ENCODE measurements at places on chromosomes 2 and 18. TPM values are rescaled to one million over a fixed set of nuclear protein-coding genes. Genes with fewer than 3 reads are reported as not detected.

The APOB gene
- not detected for total RNA-seq

DNA sequence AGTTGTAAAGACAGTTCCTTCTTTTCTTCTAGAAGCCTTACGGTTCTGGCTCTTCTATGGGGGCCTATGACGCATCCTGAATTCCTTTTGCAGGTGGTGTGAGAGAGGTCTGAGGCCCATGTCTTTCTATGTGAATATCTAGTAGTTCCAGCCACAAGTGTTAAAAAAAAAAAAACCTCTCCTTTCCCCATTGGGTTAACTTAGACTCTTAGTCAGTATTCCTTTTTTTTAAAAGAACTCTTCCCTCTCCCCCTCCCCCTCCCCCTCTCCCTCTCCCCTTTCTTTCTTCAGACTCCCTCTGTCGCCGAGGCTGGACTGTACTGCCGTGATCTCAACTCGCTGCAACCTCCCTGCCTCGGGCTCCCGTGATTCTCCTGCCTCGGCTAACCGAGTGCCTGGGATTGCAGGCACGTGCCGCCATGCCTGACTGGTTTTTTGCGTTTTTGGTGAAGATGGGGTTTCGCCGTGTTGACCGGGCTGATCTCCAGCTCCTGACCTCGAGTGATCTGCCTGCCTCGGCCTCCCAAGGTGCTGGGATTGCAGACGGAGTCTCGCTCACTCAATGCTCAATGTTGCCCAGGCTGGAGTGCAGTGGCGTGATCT lies 11.4 kb upstream of the CIDEA start:
- DNase-seq, result no peak

DNA sequence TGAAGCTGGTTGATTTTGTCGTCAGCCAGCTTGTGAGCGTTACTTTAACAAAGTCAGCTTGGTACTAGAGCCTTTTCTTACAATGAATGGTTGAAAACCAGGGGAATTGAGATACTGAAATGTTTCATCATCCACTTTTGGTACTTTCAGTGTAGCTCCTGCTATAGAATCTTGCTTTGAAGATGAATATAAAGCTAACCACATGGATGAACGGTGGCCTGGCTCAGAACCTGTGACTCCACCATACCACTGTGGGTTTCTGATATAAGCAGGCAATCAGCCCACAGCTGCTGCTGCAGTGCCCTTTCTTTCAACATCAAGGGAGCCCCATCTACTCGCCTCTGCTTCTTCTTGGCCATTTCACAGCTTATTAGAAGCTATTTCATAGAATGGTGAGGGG lies 53.2 kb upstream of the GPR45 start:
- DNase-seq, result no peak

DNA sequence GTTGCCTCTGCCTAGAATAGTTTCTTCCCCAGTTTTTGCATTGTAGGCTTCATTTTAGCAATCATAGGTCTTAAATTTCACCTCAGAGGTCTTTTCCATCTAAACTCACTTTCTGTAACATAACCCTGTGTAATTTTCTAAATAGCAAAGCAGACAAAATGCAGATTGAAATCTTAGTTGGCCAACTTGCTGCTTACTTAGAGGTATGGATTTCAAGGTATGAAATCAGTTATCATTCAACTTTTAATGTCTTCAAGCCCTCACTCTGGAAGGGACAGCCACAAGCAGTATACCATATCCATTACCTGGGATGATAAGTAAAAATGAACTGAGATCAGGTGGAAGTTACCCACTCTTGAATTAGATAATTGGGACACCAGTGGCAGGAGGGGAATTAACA lies 3.9 kb downstream of the CCDC121 start:
- no peak for DNase-seq

The GPAT2 gene
- 0.06 TPM for total RNA-seq

- DNase-seq, result peak; percentile 10
Observed at GRCh38 chr2:205511641-205512040, 170.7 kb upstream of the NRP2 start.

- no peak for DNase-seq
Observed at GRCh38 chr18:74742573-74743243, 145.0 kb downstream of the ZNF407 start.

DNA sequence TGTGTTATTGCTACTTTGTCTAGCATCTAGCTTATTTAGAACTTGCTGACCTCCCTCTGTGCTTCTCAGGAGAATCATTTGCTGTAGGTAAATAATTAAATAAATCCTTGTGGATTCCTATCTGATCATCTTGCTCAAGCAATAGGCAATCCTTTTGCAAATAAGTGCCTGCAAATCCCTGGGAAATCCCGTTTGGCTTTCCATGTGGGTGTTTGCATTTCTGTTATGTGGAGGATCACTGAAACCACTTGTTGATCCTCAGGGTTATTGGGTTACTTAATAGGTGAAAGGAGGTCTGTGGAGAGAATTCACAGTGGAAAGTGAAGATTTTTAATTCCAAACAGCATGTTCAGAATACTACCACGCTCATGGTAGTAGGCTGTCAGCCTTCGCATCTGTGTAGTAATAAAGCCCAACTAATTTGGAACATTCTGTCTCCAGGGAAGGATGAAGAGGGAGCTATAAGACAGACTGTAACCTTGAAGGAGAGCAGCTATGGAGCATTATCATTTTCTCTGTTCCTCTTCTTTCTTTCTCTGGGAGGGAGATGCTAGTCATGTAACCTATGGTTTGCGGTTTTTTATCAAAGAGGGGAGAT lies 72.5 kb downstream of the GULP1 start:
- no peak for DNase-seq

The PARD6G gene
- 1.3 TPM for total RNA-seq

The INHBB gene
- total RNA-seq, result 1.0 TPM

The GKN1 gene
- not detected for total RNA-seq

DNA sequence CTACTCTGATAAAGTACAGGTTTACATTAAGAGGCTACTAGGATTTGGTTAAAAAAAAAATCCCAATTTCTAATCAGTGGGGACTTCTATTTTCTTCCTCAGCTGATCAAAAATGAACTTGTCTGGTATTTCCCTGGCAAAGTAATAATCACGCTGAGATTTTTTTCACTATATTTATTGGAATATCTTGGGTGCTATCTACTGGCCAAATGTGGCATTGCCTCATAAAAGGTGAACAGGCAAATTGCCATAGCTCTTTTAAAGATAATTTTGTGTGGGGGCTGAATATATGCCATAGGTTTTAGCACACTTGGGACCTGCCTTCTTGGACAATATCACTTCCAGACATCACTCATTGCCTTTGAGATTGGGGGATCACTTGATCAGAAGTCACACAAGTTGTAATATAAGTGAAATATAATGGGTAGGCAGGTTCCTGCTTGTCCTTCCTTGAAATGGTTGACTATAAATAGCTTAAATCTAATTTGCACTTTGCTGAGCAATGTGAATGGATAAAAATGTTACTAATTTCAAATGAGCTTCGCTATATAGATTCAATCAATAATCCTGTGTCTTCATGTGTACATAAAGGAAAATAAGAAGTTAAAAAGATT lies 7.0 kb upstream of the NXPH2 start:
- peak; percentile 19 for DNase-seq

DNA sequence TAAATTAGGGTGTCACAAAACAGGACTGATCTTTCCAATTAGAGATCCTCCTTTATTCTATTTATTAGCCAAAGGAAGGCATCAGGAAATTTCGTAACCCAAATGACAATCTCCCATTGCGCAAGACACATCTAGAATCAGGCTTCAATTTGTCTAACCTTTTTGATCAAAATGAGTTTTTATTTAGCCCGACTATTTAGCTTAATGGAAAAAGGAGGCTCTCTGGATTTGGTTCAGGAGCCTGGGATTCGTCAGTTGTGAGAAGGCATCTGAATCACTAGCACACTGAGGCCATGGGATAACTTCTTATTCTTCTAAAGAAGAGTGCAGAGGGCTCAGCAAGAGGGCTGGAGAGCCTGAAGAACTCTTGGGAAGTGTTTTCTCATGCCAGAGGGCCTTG lies 332.1 kb upstream of the ETAA1 start:
- no peak for DNase-seq

The FAM110C gene
- total RNA-seq, result 0.57 TPM

- no peak for DNase-seq
Observed at GRCh38 chr2:198253995-198254394, 449.6 kb downstream of the PLCL1 start.
